Left renal cortex interstitium (tissue), 4 donors: ENCODE measurements at places on chromosomes 6 and 20.

- no peak for DNase-seq
Measured at GRCh38 chr6:167513778-167514177, 188.9 kb downstream of the TTLL2 start.

GRCh38 chr20:33563788-33564187 is 73.9 kb downstream of the CBFA2T2 start:
- no peak for DNase-seq

GRCh38 chr6:1885576-1886011 is 275.9 kb downstream of the FOXC1 start:
- DNase-seq = no peak

- DNase-seq = no peak
Measured at GRCh38 chr20:3782597-3782996, 1.3 kb upstream of the SPEF1 start.

DNA sequence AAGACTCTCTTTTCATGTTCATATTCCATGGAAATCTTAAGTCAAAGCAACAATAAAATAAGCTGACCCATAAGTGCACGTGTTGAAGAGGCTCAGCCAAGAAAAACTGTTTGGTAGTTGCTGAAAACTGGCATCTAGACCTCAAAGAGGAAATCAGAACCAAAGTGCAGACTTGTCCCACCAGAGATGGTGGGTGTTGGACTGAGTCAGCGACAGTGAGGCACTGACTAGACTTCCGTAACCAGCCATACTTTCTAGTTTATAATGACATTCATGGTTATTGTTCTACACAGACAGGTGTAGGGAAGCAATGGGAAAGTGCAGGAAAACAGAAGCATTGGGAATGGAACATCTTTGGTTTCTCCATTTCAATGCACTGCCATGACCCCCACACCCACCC is 175.7 kb upstream of the AGPAT4 start:
- no peak for DNase-seq

DNA sequence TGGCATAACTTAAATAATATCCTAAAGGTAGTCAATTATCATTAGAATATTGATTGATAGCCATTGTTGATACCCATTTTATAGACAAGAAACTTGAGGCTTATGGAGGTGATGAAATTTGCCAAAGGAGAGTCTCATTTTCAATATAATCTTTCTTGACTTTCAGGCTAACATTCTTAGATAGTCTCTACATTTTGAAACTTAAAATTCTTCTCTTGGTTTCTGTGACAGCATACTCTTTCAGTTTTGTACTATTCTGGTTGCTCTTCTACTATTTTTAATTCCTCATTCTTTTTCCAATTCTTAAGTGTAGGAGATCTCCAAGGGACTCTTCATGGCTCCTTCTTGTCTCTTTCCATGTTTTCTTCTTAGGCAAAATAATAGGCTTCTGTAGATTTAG is 3.7 kb upstream of the SH3BGRL2 start:
- DNase-seq = no peak

DNA sequence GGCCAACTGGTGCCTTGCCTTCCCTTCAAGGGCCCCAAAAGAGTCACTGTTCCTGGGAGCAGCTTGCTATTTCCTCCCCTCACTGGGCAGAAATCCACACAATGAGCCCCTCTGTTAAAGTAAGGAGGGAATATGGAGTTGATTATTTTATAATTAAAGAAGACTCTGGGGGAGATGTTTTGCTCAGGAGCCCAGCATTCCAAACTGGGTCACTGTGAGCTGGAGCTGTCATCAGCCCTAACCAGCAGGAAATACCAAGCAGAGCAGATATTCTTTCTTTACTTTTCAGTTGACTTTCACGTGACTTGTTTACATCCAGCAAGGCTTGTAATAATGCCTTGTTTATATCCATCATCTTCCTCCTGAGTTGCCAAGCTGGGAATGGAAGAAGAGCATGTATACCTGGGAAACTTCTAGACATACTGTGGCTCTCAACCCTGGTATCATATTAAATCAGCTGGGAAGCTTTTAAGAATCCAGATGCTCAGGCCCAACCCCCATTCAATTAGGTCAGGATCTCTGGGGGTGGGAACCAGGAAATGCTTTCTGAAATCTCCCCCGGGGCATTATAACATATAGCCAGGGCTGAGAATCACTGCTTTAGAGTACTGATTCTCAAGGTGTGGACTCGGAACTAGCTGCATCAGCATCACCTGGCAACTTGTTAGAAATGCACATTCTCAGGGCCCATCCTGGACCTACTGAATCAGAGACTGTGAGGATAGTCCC is 175.6 kb upstream of the MYLIP start:
- DNase-seq = no peak

GRCh38 chr20:38905375-38905774 is 20.8 kb upstream of the FAM83D start:
- no peak for DNase-seq

- no peak for DNase-seq
Measured at GRCh38 chr6:157614026-157614568, 208.9 kb upstream of the SNX9 start.

DNA sequence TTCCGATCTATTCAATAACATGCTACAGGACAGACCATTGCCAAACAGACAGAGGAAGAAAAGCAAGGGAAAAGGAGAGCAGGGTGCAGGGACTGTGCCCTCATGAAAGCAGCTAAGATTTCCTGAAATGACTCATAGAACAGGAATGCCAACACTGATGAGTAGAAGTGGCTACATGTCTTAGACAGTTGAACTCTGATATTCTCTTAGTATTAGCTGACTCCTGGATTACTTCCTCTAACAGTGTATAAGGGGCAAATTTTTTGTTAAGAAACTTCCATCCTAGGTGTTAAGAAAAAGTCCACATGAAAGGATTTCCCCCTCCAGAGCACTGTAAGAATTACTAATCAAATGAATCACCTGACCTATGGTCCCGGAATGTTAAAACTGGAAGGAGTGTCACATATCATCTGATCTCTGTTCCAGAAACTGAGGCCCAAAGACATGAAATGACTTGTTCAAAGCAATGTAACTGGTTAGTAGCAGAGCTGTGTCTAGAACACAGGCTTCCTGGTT is 224.9 kb downstream of the IBTK start:
- DNase-seq = no peak

- no peak for DNase-seq
Measured at GRCh38 chr6:36357872-36358225, 21.2 kb upstream of the BNIP5 start.

GRCh38 chr6:72861059-72861458 is 239.2 kb downstream of the KCNQ5 start:
- no peak for DNase-seq

DNA sequence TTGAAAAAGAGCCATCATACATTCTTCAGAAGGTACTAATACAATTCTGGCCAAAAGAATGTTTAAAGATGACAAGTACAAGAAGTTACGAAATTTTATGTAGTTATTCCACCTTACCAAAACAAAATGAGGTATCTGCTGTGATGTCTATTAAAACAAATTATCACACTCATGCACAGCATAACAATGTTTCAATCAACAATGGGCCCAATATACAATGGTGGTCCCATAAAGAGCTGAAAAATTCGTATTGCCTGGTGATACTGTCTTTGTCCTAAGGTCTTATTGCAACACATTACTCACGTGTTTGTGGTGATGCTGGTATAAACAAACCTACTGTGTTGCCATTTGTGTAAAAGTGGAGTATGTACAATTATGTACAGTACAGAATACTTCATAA is 3.6 kb upstream of the NUP153 start:
- DNase-seq = no peak

DNA sequence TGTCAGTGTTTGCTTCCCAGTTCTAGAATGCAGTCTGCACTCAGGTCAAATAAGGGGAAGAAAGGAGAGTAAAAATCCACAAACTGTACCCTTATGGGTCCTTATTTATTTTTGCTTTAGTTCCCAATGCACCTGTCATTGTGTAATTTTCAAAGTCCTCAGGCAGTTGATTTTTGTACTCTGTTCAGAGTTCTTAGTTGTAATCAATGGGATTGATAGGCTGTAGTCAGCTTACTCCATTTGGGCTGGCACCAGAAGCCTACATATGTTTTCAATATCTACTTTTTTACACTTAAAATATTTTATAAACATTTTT is 18.6 kb downstream of the AIG1 start:
- DNase-seq = no peak

GRCh38 chr20:8709627-8710026 is 359.3 kb upstream of the PLCB4 start:
- no peak for DNase-seq

GRCh38 chr20:48773837-48774418 is 53.9 kb downstream of the PREX1 start:
- no peak for DNase-seq

DNA sequence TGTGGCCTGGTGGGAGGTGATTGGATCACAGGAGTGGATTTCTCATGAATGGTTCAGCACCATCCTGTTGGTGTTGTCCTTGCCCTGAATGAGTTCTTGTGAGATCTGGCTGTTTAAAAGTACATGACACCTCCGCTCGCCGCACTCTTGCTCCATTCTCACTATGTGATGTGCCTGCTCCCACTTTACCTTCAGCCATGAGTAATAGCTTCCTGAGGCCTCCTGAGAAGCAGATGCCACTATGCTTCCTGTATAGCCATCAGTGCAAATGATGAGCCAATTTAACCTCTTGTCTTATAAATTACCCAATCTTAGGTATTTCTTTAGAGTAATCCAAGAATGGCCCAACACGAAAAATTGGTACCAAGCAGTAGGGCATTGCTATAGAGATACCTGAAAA is 34.5 kb downstream of the KIF16B start:
- no peak for DNase-seq

DNA sequence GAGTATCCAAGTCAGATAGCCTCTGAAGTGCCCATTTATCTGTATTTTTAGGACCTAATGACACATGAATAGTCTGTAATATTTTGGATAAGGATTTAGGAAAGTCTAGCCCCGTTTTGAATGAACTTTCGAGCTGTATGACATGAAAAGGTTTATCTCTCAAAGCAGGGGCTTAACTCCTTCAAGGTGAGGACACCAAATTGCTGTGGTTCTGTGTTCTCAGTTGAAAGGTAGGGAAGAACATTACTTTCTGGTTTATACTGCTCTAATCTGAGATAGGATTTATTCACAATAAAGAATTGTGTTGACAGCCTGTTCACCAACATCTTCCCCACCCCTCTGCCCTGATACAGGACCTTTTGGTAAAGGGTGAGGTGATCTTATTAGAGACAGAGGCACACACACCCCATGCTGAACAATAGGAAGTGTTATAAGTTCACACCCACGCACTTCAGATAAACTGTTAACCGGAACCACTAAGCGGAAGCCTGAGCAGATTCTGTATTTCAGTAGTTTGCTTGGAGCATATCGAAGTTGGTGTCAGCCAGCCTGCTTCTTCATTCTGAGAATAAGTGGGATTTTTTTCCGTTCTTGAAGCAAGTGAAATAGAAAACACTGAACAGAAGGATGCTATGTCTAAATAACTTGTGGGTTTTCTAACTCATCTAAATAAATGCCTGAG is 223.3 kb downstream of the TMEM242 start:
- no peak for DNase-seq

GRCh38 chr20:16904751-16905150 is 156.6 kb downstream of the OTOR start:
- no peak for DNase-seq
